ENCODE measurements at places on chromosomes 1 and 21.

DNA sequence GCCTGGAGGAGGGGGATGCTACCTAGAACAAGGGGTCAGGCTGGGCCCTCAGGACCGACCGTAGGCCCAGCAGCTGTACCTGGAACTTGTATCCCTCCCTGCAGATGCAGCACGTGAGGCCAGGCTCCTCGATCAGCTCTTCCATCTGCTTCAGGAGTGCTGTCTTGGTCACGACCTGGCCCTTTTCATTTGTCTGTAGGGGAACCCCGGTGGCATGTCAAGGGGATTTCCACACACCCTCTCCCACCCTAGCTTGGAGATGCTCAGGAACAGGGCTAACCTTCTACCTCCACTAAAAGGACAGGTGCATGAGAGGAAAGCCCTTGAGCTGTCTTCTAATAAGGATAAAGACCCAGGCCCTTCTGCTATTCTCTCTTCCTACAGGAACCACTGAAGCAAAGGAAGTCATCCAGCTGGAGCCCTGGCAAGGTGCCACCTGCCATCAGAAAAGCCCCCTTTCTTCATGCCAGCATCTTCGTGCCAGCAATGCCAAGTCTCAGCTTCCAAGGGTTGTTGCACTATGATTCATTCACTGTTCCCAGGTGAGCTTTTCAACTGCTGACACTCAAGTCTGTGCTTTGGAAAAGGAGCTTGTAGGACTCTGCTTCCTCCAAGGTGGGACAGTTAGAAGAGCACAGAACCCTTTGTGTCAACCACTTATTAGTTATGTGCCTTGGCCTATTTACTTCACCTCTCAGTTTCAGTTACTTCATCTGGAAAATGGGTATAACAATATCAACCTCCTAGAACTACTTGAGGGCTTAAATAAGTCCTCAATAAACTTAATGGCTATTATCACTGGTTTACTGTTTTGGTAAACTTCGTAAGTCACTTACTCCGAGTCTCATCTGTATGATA lies 122.1 kb downstream of the UBR4 start:
- no peak for DNase-seq

DNA sequence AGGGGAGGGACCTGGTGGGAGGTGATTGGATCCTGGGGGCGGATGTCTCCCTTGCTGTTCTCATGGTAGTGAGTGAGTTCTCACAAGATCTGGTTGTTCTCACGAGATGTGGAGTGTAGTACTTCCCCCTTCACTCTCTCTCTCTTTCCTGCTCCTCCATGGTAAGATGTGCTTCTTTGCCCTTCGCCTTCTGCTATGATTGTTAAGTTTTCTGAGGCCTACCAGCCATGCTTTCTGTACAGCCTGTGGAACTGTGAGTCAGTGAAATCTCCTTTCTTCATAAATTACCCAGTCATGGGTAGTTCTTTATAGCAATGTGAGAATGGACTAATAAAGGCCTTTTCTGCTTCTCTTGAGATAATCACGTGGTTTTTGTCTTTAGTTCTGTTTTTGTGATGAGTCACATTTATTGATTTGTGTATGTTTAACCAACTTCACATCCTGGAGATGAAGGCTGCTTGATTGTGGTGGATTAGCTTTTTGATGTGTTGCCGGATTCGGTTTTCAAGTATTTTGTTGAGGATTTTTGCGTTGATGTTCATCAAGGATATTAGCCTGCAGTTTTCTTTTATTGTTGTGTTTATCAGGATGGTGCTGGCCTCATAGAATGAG lies 45.5 kb downstream of the RABGAP1L start:
- DNase-seq = no peak

GRCh38 chr1:204977318-204977717 lies 65.7 kb upstream of the CNTN2 start:
- no peak for DNase-seq

DNA sequence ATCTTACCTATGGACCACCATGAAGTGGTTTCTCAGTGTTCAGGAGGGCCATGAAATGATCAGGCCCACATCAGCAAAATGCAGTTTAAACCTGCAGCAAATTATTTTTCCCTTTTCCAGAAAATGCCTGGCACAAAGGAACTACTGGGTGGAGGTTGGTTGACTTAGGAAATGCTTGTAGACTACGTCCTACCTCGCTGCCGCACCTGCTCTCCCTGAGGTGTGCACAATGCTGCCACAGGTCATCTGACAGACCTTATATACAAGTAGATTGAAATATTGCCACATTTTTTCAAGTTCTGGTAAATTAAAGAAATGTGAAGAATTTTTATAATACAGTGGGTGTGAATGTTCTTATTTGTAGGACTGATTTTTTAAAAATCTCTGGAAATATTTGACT lies 166.7 kb upstream of the PDE4B start:
- DNase-seq = no peak

- peak; percentile 68 for DNase-seq
Measured at GRCh38 chr1:184595596-184595995, 159.1 kb downstream of the EDEM3 start.

Measured in fibroblast of skin of back (primary cell).